ENCODE measurements at places on chromosomes 6 and 20. TPM values are rescaled to one million over a fixed set of nuclear protein-coding genes. Genes with fewer than 3 reads are reported as not detected.
A peak's percentile ranks its signal among the peaks of the same experiment; 100 is the strongest.

PTGIS gene
- total RNA-seq: not detected

DNA sequence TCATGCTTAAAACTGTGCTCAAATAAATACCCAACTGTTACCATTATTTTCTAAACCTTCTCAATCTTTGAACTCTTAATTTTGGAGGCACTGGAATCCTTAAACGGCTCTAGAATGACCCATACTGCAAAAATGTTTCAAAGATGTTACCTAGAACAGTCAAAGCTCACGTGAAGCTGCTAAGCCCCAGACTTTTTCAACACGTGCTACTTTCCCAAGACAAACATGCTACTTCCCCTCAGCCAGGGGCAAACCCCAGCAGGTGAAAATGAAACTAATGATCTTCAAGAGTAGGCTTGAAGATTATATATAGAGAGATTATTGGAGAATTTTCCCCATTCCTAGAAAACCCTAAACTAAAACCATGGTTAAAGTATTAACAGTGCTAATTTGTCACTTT lies 28.1 kb downstream of the HUS1B start:
- peaks cover under 1% of the 10 kb centered on the region for H3K36me3 ChIP-seq
- DNase-seq: no peak
- H3K27ac ChIP-seq: no peak overlapping the region
- no peaks in the 10 kb centered on the region for H3K27me3 ChIP-seq

LTB gene
- 0.37 TPM for total RNA-seq

DNA sequence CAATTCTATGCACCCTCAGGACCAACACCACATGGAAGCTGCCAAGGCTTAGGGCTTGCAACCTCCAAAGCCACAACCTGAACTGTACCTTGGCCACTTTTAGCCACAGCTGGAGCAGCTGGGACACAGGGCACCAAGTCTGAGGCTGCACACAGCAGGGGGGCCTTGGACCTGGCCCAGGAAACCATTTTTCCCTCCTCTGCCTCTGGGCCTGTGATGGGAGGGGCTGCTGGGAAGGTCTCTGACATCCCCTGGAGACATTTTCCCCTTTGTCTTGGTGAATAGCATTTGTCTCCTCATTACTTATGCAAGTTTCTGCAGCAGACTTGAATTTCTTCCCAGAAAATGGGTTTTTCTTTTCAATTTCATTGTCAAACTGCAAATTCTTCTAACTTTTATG lies 13.0 kb downstream of the TPBG start:
- no peaks in the 10 kb centered on the region for H3K27me3 ChIP-seq
- no peak overlapping the region for H3K4me3 ChIP-seq
- peaks cover 6% of the 10 kb centered on the region for H3K4me1 ChIP-seq
- peaks cover 6% of the 10 kb centered on the region for H3K36me3 ChIP-seq
- DNase-seq: no peak

- H3K4me1 ChIP-seq: no peaks in the 10 kb centered on the region
- no peak overlapping the region for H3K27ac ChIP-seq
- peaks cover 61% of the 10 kb centered on the region for H3K27me3 ChIP-seq
- peak; percentile 59 for DNase-seq
These were observed 125.8 kb upstream of the SPTLC3 start for GRCh38 chr20:12882832-12883506.

PLN gene
- not detected for total RNA-seq

DNA sequence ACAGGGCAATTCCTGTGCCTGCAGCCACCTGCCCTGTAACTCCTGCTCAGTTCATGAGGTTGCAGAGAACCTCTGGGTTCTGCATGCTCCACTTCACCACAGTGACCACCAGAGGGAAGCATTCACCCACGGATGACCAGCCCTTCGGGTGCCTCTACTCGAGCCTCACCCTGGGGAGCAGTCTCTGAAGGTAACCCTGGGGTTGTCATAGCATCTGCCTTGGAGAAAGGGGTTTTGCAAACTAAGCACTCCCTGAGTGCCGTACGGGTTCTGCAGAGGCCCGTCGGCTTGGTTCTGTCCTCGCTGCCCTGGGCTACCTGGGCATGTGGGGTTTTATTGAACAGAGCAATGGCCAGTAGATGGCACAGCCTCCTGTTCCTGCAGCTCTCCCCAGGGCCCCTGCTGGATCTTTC lies 10.2 kb upstream of the CST5 start:
- no peaks in the 10 kb centered on the region for H3K27me3 ChIP-seq
- H3K27ac ChIP-seq: no peak overlapping the region
- H3K4me1 ChIP-seq: no peaks in the 10 kb centered on the region

- H3K27ac ChIP-seq: no peak overlapping the region
- no peak overlapping the region for H3K4me3 ChIP-seq
- no peaks in the 10 kb centered on the region for H3K27me3 ChIP-seq
These were observed 67.2 kb upstream of the SNX9 start for GRCh38 chr6:157755746-157756411.

- no peaks in the 10 kb centered on the region for H3K4me1 ChIP-seq
- H3K4me3 ChIP-seq: no peak overlapping the region
- H3K27me3 ChIP-seq: no peaks in the 10 kb centered on the region
These were observed 348.4 kb downstream of the KIF16B start for GRCh38 chr20:16224836-16225235.

NMBR gene
- total RNA-seq: not detected

Measured in MCF 10A (cell line).